ENCODE measurements at places on chromosomes 13 and 19. TPM values are rescaled to one million over a fixed set of nuclear protein-coding genes. Genes with fewer than 3 reads are reported as not detected.
A peak's percentile ranks its signal among the peaks of the same experiment; 100 is the strongest.

- DNase-seq: no peak
These were observed 11.0 kb downstream of the MEIS3 start for GRCh38 chr19:47408156-47408938.

GRCh38 chr19:2207991-2208860 lies 27.9 kb downstream of the PLEKHJ1 start:
- DNase-seq: no peak

Gene PCDH9
- 1.0 TPM for polyA plus RNA-seq

DNA sequence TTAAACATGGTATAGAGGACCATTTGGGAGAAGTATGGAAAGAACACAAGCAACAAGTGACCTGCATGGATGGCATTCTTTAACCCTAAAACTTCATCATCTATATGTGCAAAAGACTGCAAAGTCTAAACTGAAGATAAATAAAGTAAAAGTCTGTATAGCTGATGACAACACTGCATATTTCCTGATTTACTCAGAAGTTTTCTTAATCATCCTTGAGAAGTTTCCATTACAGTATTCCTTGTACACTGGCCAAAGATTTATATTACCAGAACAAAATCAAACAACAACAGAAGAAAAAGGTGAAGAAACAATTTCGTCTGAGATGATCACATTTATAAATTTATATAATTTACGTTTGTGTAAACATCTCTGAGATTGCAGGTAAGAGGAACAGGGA lies 805.7 kb downstream of the PCDH9 start:
- DNase-seq: no peak

Gene BRD4
- polyA plus RNA-seq: 30.1 TPM

DNA sequence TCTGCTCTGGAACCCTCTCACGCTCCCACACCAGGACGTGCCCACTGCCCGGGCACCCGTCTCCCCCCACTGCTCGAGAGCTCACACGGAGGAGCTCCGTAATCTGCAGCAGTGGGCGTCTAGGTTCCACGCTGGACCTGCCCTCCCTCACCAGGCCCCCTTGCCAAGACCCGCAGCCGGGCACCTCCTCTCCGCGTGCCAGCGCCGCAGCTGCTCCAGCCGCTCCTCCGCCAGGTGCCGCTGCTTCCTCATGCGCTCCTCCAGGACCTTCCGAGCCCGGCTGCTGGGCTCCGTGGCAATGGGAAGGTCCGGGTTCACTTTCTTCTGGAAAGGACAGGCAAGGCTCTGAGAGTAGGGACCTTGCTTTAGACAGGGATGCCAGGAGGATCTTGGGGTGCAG lies 35.0 kb upstream of the MATK start:
- no peak for DNase-seq

DNA sequence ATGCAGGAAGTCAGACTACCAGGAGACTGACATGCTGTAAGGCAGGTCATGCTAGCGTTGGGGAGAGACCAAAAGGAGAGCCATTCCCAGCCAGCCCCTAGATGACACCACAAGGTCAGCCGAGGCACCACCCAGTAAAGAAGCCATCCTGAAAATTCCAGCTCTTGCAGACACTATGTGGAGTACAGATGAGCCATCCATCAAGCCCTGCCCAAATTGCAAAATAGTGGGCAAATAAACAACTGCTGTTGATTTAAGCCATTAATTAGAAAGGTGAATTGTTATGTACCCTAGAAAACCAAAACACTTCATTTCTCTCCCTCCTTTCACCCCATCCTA lies 82.1 kb downstream of the TBC1D4 start:
- no peak for DNase-seq

- DNase-seq: no peak
These were observed 47.3 kb upstream of the GPR183 start for GRCh38 chr13:99354371-99354951.

GRCh38 chr13:97435323-97435722 lies 1.4 kb downstream of the RAP2A start:
- no peak for DNase-seq

DNA sequence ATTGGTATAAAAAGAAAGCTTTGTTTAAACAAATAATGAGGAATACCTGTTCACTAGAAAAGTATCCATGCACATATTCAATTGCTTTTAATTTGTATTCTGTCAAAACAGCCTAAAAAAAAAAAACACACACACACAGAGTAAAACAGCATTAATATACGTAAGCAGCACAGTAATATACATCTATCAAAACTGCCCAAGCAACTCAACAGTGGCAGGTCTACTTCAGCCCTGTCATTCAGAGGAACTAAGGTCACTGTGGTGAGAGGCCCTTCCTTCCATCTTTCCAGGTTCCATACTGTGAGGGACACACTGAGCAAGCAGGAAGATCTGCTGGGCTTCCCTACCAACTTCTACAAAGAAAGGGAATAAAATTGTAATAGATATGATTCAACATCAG lies 3.8 kb downstream of the PROSER1 start:
- DNase-seq: no peak

- DNase-seq: no peak
These were observed at the start of gene NALCN for GRCh38 chr13:101416181-101417042. NALCN (minus strand) TSS chr13:101416508; CDS start chr13:101399126, 17,382 bp downstream.

Gene ZNF534
- 0.16 TPM for polyA plus RNA-seq

- peak; percentile 23 for DNase-seq
These were observed 3.1 kb upstream of the FFAR1 start for GRCh38 chr19:35344511-35345031.

- no peak for DNase-seq
These were observed 127.9 kb upstream of the SOX1 start for GRCh38 chr13:111938741-111939665.

DNA sequence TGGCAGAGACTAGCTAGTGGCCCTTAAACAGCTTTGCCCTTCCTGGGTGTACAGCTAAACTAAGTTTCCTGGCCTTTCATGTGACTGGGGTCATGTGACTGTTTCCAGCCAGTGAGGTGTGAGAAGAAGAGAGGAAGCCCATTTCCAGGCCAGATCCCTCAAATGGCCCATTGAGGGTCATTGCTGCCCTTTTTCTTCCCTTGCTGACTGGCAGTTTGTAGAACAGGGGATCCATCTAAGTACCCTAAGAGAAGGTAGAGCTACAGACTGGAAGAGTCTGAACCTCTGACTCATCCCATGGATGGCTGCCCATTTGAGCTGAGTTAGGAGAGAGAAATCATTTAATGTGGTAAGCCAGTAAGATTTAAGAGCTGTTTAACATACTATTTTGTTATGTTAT lies 2.8 kb downstream of the SWSAP1 start:
- peak; percentile 70 for DNase-seq

Gene NDUFA13
- polyA plus RNA-seq: 33.5 TPM

Gene KIR2DL1
- not detected for polyA plus RNA-seq

- DNase-seq: peak; percentile 86
These were observed at the start of gene PTPRS for GRCh38 chr19:5340637-5341447. PTPRS (minus strand) TSS chr19:5340812; CDS start chr19:5286140, 54,672 bp downstream.

Gene MEIOSIN
- not detected for polyA plus RNA-seq

- no peak for DNase-seq
These were observed 47.6 kb downstream of the N4BP2L2 start for GRCh38 chr13:32491028-32491427.

Gene SGCG
- polyA plus RNA-seq: not detected

DNA sequence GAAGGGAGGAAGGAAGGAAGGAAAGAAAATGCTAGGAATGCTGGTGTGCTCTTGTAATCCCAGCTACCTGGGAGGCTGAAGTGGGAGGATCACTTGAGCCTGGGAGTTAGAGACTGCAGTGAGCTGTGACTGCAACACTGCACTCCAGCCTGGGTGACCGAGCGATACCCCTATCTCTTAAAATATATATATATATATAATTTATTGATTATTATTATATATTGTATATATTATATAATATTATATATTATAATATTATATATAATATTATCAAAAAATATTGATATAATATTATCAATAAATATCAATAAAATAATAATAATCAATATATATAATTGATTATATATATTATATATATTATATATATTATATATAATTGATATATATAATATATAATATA lies 8.6 kb upstream of the ADGRL1 start:
- DNase-seq: no peak

GRCh38 chr13:19665427-19665859 lies 32.0 kb downstream of the MPHOSPH8 start:
- no peak for DNase-seq

DNA sequence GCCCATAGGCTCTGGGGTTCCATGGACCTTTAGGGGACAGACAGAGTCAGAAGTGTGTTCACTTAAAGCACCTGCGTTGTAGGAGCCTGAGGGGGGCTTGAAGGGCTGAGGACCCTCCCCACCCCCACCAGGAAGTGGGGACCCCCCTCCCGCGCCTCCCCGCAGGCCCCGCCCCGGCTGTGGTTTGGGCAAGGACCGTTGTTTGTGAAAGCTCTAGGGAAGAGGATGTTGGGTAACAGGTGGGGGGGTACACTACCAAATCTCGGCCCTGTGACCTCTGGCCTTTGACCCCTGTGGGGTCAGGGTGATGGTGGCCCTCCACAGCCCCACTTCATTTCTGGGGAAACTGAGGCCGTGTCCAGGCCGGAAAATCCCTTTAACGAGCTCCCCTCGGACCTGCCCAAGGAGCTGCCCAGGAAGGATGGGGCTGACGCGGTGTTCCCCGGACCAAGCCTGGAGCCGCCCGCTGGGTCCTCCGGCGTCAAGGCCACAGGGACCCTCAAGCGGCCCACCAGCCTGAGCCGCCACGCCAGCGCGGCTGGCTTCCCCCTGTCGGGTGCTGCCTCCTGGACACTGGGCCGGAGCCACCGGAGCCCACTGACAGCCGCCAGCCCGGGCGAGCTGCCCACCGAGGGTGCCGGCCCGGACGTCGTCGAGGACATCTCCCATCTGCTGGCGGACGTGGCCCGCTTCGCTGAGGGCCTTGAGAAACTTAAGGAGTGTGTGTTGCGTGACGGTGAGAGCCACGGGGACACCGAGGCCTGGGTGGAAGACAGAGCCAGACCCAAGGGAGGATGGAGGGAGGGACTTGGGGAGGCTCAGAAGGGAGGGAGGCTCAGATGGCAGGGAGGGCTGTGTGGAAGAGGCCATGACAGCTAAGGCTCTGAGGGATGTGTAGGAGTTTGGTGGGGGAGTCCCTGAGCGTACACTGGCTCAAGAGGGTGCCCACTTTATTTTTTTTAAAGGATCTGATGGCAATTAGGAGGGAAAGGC lies 1.3 kb downstream of the ARHGAP45 start:
- DNase-seq: no peak

DNA sequence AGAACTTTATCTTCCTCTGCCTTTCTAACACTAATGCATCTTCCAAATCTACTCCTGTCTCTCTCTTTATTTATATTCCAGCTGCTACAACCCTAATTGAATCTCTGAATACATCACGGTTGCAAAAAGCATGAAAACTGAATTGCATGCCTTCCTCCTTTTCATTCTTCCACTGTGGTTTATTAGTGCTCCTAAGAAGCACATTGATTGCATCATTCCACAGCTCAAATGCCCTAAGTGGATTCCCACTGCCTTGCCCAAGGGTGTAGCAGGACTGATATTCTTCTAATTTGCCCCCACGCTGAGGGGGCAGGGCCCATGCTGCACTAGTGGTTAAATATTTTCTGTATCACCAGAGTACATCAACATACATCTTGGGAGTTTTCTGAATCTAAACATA lies 640.8 kb downstream of the EFNB2 start:
- DNase-seq: no peak

Gene CYP2A13
- not detected for polyA plus RNA-seq

Gene PTGER1
- polyA plus RNA-seq: not detected

Gene CD33
- polyA plus RNA-seq: 16.5 TPM

Gene KIR2DL3
- polyA plus RNA-seq: 0.45 TPM

DNA sequence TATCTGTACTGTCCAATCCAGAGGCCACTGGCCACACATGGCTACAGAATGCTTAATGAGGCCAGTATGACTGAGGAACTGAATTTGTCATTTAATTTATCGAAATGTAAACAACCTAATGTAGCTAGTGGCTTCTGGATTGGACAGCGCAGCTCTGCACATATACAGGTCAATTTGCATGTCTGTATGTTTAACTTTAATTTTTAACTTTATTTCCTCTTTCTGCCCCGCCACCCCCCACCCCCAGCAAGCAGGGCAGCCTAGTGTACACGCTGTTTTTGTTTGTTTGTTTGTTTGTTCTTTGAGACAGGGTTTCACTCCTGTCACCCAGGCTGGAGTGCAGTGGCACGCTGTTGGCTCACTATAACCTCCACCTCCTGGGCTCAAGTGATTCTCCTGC lies 15.5 kb downstream of the ZSWIM9 start:
- no peak for DNase-seq

Gene RNF17
- polyA plus RNA-seq: not detected

Gene MRPL34
- polyA plus RNA-seq: 62.7 TPM

DNA sequence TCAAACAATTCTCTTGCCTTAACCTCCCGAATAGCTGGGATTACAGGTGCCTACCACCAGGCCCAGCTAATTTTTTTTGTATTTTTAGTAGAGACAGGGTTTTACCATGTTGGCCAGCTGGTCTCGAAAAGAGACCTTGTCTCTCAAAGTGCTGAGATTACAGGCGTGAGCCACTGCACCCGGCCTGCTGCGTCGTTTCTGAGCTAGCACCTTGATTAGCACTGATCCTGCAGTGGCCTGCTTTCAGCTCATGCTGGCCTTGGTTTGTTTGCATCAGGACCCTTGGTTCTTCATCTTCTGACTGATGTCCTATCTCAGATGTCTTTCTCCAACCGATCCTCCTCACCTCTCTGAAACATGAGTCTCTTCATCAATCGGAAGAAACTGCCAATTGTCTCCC lies 4.9 kb upstream of the TFDP1 start:
- no peak for DNase-seq

GRCh38 chr19:16262618-16263017 lies 62.0 kb upstream of the KLF2 start:
- no peak for DNase-seq

DNA sequence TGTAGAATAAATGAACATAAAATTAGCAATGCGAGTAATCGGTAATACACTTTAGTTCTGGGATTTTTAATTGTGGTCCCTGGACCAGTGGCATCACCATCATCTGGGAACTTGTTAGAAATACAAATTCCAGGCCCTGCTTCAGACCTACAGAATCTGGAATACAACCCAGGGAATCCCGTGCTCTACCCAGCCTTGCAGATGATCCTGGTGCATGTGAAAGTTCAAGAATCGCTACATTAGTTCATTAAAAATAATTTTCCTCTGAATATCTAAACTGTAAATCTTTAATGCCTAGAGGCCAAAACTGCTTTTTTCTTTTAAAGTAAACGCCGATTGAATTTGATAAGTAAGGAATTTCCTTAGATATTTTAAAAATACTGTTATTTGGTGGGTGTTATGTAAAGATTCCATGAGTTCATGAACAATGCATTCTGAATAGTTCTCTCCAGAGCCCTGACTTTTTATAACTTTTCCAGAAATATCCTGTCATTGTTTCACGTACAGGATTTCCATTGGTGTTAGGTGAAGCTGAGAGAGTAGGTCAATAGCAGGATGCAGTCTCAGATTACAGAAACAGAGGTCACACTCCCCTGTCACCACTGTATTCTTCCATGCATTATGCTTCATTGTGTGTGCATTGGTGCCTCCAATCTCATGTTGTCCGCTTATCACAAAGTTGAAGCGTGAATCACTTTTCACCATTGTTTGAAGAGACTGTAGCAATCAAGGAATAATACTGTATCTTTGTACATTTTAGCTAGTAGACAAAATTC lies 596.5 kb upstream of the KLF12 start:
- no peak for DNase-seq

Gene UBL3
- polyA plus RNA-seq: 22.5 TPM

Gene OR7A5
- polyA plus RNA-seq: not detected

Gene MUC16
- polyA plus RNA-seq: 0.40 TPM

- no peak for DNase-seq
These were observed 7.1 kb upstream of the DOCK9 start for GRCh38 chr13:98984983-98985382.

All from ovary (tissue), 10 donors.